ENCODE measurements at places on chromosomes 5 and 9. TPM values are rescaled to one million over a fixed set of nuclear protein-coding genes. Genes with fewer than 3 reads are reported as not detected.

Gene SLC36A2
- total RNA-seq = not detected

Gene COL15A1
- 0.56 TPM for total RNA-seq

Gene FOXD4L3
- total RNA-seq = not detected

Gene SLCO4C1
- under 0.01 TPM for total RNA-seq

Gene ANKRA2
- 15.9 TPM for total RNA-seq

Gene HTR4
- total RNA-seq = not detected

Gene CNTNAP3
- 8.3 TPM for total RNA-seq

Gene FBN2
- 40.0 TPM for total RNA-seq

Gene GRXCR2
- total RNA-seq = not detected

Gene ANKS6
- 11.5 TPM for total RNA-seq

Gene ORM2
- not detected for total RNA-seq

Gene MOCS2
- 44.2 TPM for total RNA-seq

Gene MFAP3
- 24.5 TPM for total RNA-seq

Gene NUTM2F
- total RNA-seq = not detected

Gene IL17B
- 0.63 TPM for total RNA-seq

Gene SYK
- 31.0 TPM for total RNA-seq

Gene FOXD4L6
- total RNA-seq = 0.05 TPM

All from airway epithelial cell (primary cell).